Esophagus muscularis mucosa (tissue), 4 donors: ENCODE measurements at places on chromosomes 16 and 17. TPM values are rescaled to one million over a fixed set of nuclear protein-coding genes. Genes with fewer than 3 reads are reported as not detected.

The BICDL2 gene
- 0.19 TPM for total RNA-seq

The SYCE1L gene
- total RNA-seq, result 4.3 TPM

- no peak for DNase-seq
Observed at GRCh38 chr16:67449336-67449735, 18.4 kb downstream of the HSD11B2 start.

The PROCA1 gene
- total RNA-seq, result 0.92 TPM

GRCh38 chr16:75909746-75910145 lies 183.5 kb upstream of the CPHXL start:
- DNase-seq, result no peak

DNA sequence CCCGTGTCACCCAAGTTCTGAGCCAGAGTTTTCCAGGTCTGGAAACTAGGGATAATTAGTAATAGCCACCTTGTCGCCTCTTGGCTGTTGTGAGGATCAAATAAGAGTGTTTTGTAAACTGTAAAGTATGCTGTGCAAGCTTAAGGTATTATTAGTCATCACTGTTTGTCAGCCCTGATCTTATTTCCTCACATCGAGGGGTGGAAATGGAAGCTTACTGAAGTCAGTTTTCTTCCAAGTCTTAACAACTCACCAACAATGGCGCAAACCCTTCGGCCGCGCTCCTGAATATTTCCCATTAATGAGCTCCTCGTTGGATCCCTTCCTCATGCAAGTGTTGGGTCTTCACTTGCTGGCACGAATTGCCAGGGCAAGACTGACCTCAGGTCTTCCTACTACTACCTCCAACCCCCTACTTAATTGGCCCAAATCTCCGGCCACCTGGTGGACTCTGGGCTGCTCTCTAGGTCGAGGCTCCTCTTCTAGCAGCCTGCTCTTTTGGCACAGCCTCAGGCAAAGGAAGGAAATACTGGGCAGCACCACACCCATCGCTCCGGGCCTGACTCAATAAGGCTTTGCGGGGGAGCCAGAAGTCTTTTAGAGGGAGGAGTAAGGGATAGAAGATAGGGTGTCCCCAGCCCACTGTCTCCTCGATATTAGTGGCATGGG lies 885 bp upstream of the SLC35B1 start:
- DNase-seq, result no peak

The EMP2 gene
- total RNA-seq, result 87.1 TPM

The SKAP1 gene
- total RNA-seq, result 1.2 TPM

DNA sequence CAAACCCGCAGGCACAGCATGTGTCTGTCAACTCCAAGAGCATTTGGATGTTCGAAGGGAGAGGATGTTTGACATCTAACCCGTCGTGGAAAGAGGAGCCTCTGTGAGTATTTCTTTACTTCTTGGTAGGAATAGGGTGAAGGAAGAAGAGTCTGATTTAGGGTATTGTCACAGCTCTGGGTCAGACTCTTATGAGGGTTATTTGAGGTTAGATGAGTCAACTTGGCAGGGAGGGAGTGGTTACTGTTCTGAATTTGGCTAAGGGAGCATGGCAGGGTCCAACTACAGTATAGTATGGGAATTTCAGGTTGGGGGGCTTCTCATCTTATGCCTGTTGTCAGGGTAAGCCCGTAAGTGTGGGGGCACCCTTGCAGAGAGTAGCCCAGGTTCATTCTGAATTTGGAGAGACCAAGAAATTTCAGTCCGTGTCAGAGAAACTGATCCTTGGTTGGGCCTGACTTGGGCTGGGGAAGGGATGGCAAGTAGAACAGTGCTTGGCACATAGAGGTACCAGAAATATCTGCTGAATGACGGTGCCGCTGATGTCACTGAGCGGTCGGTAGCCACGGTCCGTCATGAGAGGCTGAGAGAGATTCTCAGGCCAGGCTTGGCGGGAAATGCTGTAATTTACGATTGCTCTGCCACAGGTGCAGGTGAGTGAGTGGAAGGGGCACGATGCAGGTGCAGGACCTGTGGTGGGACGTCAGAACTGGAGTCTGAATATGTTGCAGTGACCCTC lies 43.2 kb downstream of the MYH3 start:
- no peak for DNase-seq

The CHP2 gene
- total RNA-seq, result not detected

The CIBAR2 gene
- not detected for total RNA-seq

- no peak for DNase-seq
Observed at GRCh38 chr16:81626181-81626674, 152.9 kb upstream of the PLCG2 start.

The RPL26 gene
- total RNA-seq, result 3,942 TPM

DNA sequence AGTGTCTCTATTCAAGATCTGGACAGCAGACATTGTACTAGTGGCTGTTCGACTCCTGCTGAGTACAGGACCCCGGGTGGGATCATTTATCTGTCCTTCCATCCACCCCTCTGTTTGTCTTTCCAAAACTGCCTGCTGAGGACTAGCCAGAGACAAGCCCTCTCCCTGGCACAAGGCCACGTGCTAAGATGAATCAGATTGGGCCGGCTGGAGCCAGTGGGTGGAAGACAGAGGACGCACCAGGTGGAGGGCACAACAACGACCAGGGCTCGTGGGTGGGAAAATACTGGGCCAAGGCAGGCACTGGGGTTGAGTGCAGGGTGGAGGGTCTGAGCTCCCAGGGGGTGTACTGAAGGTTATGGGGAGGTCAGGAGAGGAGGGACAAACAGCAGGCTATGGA lies 1.4 kb upstream of the CA7 start:
- no peak for DNase-seq

The TBX2 gene
- total RNA-seq, result 17.9 TPM

- no peak for DNase-seq
Observed at GRCh38 chr16:5349101-5349500, 251.5 kb upstream of the EEF2KMT start.

GRCh38 chr17:80698297-80698696 lies 153.7 kb downstream of the RPTOR start:
- no peak for DNase-seq

The KRTAP4-3 gene
- total RNA-seq, result not detected

GRCh38 chr16:27241658-27242057 lies 26.9 kb downstream of the NSMCE1 start:
- DNase-seq, result no peak

- DNase-seq, result no peak
Observed at GRCh38 chr16:19265380-19265930, 20.1 kb upstream of the CLEC19A start.
